ENCODE measurements at places on chromosomes 7 and 10.

DNA sequence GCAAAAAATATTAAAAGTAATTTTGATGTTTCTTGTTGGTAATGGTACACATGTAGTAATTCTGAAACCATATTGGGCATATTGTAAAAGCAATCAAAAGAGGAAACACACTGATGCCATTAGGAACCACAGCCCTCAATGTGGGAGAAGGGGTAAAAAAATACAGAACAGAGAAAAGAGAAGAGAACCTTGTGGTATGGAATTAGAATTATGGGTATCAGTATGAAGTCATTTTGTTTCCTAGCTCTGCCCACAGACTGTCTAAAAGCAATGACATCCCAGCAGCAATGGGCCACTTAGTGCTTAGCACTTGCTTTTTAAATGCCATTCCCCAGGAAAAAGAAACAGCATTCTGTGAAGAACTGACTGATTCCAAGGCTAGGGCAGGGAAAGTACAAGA, 61.5 kb downstream of the CPVL start:
- DNase-seq: no peak

- no peak for DNase-seq
These were observed 11.5 kb downstream of the AUTS2 start for GRCh38 chr7:69609541-69610373.

DNA sequence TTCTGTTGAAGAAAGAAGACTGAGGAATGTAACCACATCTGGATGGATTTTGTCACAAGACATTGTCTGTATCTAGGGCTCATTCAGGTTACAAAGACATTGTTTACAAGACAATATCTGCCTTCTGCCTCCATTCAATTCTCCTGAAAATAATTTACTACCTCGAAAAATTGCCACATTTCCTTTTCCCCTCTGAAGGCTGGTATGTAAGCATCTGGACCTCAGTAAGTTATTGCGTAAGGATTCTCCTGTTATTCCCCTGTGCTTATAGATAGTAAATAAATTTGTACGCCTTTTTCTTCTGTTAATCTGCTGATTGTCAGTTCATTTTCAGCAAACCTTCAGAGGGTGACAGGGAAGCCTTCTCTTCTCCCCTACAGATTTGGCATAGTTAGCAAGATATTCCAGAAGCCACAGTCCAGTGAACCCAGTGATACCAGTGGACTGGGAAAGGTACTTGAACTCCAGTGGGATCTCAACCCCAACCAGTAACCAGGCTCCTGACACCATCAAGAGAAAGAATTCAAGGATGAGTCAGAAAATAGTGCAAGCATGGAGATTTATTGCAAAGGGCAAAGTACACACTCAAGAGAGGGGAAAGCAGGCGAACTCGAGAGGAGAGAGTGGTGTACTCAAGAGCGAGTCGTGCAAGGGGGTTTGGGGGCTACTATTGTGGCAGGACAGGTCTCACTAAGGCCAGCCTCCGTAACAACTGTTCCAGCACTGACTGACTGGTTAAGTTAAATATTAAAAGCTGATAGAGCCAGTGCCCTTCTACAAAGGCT, 706.9 kb upstream of the GHITM start:
- no peak for DNase-seq

DNA sequence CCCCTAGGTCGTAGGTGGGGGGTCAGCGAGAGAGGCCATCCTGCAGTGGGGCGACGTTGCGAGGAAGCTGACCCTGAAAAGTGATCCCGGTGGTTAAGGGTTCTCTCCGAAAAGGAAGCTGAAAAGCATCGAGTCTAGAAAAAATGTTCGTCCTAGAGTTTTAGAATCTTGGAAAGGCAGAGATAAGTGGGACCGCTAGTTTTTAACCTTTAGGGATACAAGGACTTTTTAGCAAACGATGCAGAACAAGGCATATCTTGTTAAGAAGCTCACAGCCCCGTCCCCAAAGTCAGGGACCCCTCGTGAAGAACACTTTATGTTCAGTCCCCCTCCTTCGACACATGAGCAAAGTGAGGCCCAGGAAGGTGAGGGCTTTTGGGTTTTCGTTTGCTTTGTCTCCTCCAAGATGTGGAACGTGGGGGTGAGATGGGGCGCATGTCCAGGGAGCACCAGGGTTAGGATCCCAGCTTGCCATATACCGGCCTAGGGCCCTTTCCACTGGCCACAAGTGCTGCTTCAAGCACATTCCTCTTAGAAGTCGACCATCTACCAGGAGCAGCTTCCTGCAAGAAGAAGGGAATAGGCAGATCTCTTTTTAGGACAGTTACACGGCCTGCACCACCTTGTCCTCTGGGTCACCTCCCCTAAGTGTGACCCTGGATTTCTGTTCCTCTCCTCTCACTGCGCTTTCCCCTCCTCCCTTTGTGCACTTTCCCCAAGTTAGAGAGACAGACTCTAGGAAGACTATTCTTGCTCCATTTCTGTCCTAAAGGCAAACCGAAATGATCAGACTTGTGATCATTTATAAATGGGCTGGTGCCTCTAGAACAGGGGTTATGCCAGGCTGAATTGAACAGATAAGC, 969 bp downstream of the SLC35G1 start:
- no peak for DNase-seq

DNA sequence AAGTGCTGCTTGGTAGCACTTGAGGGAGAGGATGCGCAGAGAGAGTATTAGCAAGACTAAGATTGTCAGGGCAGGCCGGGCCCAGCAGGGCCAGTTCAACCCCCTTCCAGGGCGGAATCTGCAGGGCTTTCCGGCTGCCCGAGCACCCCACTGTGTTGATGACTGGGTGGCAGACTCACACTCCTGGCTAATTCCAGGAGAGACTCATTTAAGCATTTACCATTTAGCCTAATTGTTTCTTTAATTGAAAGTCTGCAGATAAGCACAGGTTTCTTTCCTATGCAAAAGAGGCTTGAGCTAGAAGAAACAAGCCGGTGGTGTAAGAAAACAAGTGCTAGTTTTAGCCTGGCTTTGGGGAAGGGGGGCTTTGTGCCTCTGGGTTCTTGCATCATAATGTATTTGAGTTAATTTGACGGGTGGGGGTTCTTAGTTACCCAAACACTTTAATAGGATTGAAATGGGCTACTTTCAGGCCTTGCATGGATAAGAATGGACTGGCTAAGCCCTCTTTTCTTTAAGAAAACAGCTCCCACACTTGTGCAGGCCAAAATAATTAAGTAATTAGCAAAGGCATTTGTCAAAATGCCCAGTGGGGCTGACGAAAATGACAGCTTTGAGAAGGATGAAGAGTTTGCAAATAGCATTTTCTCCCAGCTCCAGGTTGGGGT, 201.3 kb downstream of the MYOF start:
- no peak for DNase-seq

- DNase-seq: no peak
These were observed 2.8 kb upstream of the OR6V1 start for GRCh38 chr7:143049362-143049761.

DNA sequence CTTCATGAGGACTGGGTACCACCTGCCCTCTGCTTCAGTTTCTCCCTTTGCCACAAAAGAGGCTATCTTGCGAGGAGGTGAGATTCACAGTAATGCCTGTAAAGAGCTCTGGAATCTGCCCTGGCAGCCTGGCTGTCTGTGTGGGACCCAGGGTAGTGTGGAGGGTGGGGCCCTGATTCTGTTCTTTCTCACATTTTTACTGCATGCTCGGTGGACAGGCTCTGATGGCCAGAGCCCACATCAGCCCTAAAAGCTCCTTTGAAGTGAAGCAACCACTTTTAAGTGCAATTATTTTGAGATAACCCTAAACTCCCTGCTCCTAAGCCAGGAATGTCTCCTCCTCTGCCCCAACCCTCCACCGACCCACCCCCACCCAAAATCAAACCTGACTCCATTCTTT, 92.1 kb upstream of the PODXL start:
- DNase-seq: no peak

GRCh38 chr7:150358433-150358832, 10.2 kb upstream of the REPIN1 start:
- DNase-seq: no peak

DNA sequence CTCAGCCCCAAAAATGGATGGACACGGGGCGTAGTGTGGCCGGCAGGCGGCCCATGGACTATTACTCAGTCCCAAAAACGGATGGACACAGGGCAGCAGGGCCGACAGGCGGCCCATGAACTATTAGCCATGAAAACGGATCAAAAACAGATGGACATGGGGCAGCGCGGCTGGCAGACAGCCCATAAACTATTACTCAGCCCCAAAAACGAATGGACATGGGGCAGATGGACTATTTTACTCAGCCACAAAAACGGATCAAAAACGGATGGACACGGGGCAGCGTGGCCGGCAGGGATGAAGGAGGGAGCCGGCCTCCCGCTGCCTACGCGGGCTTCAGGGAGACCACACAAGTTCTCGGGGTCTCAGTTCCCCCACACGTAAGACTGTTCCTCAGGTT, 32.9 kb downstream of the GPER1 start:
- no peak for DNase-seq

GRCh38 chr7:16984375-16984774, 102.6 kb upstream of the AGR3 start:
- DNase-seq: no peak

Measured in progenitor cell of endocrine pancreas (in vitro differentiated cells).